H7 (cell line): ENCODE measurements at places on chromosomes 1 and 21.

DNA sequence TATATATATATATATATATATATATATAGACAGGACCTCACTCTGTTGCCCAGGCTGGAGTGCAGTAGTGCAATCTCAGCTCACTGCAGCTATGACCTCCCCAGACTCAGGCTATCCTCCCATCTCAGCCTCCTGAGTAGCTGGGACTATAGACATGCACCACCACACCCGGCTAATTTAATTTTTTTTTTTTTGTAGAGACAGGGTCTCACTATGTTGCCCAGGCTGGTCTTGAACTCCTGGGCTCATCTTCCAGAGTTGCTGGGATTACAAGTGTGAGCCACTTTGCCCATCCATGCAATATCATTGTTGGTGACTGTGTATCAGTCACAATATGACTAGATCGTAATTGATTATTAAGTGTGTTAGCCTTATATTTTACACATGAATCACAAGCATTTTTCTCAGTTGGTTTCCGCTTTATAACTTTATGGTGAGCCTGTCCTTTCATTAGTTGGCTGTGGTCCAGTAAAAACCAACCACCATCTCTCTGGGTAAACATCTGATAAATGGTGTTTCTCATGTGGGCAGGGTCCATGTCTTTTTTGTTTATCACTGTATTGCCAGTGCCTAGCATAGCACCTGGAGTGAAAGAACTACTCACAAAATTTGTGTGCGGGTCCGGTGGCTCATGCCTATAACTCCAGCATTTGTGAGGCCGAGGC, 63.6 kb downstream of the MYOM3 start:
- DNase-seq = no peak

DNA sequence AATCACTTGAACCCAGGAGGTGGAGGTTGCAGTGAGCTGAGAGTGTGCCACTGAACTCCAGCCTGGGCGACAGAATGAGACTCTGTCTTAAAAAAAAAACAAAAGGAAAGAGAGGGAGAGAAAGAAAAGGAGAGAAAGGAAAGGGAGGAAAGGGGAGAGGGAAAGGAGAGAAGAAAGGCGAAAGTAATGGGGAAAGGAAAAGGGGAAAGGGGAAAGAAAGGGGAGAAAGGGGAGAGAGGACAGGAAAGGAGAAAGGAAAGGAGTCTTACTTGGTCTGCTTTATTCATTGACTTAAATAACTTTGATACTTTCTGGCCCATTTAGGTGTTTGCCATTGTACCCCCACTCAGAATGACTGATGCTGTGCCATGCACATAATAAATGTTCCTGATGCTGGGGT, 11.8 kb downstream of the NSUN4 start:
- no peak for DNase-seq

DNA sequence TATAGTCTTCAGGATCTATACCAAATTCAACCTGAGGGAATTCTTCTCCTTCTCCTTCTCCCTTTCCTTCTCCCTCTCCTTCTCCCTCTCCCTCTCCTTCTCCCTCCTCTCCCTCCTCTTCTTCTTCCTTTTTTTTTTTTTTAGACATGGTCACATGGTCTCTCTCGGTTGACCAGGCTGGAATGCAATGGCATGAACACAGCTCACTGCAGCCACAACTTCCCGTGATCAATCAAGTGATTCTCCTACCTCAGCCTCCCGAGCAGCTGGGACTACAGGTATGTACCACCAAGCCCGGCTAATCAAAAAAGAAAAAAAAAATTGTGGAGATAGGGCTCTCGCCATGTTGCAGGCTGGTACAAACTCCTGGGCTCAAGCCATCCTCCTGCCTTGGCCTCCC, 51.5 kb downstream of the DNAI4 start:
- DNase-seq = no peak

DNA sequence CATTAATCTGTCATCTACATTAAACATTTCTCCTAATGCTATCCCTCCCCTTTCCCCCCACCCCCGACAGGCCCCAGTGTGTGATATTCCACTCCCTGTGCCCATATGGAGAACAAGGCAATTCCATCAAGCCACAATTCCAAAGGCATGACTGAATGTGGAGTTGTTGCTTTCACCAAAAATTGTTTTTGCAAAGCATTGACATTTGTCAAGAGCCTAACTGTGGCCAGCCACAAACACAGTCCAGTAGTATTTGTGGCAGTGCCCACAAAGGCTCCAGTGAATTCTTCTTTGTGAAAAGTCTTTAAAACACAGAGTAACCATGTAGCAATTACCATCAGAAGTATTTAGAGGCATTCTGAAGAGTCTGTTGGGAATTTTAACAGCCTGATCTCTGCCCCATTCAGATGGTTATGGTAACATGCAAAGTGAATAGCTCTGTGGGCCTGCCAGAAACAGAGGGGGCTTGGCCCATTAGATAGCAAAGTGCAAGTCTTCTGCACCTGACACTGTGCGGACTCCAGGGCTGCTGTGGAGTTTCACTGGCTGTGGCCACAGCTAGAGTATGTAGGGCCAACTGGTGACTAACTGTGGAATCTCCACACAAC, 11.6 kb upstream of the LRRC53 start:
- no peak for DNase-seq

GRCh38 chr21:44892536-44893277, 19.2 kb upstream of the PTTG1IP start:
- peak; percentile 92 for DNase-seq

- DNase-seq = peak; percentile 1
Observed at GRCh38 chr1:112762541-112763500, 47.7 kb upstream of the PPM1J start.

- DNase-seq = no peak
Observed at GRCh38 chr1:59504276-59504675, 207.4 kb downstream of the FGGY start.

- no peak for DNase-seq
Observed at GRCh38 chr1:110264430-110264829, 54.3 kb downstream of the KCNC4 start.

- no peak for DNase-seq
Observed at GRCh38 chr1:86887479-86888162, 26.3 kb downstream of the SELENOF start.

GRCh38 chr21:35203093-35203977, 154.2 kb upstream of the RUNX1 start:
- no peak for DNase-seq

DNA sequence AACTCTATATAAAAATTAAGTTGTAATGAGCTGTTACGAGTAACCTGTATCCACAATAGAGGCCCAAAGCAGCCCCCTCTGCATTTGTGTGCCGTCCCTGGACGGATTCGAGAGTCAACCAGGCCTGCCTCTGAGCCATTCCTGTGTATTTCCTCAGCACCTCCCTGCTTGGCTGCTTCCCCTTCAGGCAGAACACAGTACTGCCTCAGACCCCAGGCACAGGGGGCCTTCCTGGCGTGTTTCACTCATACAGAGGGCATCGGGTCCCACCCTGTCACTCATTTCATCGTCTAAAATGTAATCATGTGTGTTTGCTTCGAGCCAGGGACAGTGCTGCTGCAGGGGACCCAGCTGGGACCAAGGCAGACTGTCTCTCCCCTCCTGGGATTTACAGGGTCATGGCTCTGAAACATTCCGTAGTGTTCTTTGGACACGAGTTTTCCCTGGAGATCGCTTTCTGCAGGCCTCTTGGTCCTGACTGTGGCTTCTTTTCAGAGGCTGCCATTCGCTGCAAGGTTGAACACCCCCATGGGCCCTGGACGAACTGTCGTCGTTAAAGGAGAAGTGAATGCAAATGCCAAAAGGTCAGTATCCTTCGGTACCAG, 19.4 kb downstream of the LGALS8 start:
- DNase-seq = peak; percentile 65

DNA sequence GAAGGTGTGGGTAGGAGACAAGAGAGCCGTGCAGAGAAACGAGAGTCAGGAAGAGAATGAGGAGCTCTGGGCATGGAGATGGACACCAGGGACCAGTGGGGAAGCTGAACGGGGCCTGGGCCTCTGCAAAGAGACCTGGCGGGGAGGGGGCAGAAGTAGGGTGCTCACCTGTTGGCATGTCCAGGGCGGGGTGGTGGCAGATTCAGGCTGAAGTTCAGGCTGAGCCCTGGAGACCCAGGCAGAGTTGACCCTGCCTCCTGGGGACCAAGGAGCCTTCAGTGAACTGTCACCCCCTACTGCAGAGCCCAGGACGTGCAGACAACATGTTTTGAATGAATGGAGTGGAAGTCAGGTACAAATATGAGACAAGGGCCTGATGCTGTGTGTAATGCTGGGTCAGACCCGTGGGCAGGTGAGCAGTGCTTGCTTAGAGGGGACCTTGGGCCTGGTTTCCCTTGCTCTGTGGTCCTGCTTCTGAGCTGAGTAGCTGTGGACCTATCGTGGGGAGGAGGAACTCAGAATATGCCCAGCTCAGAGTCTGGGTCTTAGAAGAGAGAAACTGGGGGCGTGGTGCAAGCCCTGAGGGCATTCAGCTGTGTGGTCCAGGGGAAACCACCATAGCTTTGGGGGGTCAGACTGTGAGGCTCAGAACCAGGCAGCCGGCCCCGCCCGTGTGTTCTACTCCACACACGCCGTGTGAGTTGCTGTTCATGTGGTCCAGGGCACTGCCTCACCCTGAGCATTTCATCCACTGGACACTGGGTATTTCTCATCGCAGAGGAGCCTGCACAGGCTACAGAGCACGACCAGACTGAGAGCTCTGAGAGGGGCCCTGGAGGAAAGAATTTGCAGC, 21.3 kb upstream of the UMODL1 start:
- no peak for DNase-seq

DNA sequence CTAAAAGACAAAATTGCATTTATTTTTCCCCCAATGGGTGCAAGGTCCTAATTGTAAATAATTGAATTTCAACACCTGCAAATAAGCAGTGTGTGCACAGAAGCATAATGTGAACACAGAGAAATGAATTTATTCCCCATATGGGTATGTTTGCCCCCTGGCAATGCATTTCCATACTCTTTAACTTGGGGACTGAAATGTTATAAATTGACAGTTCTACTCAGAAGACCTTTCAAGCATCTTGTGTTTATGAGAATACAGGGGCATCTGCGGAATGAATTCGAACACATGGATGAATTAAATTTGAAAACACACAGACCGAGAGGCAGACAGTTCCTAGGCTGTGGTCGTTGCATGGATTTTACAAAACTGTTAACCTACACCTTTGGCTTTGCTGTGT, 3.5 kb downstream of the PBX1 start:
- DNase-seq = no peak

GRCh38 chr1:45617618-45618017, 6.2 kb downstream of the CCDC17 start:
- no peak for DNase-seq

- DNase-seq = no peak
Observed at GRCh38 chr1:33361532-33362235, 40.8 kb upstream of the A3GALT2 start.

DNA sequence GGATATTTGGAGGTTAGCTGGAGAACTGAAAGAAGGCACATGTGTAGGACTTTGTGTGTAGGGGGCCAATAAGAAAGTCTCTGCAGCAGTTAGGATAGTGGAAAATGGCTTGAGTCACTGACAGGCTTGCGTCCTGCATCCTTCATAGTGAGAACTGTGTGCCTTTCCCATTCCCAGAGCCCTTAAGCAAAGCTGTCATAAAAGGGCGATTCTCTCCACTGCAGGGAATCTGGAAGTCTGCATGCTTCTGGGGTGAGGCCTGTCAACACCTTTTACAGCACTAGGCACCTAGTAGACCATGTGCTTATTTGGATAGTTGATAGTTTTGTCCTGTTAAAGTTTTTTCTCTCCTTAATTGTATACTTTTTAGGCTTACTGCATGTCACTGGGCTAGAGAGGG, 39.4 kb upstream of the MACF1 start:
- DNase-seq = no peak
